Left lobe of liver (tissue), 2 donors: ENCODE measurements at places on chromosomes 4 and X.

DNA sequence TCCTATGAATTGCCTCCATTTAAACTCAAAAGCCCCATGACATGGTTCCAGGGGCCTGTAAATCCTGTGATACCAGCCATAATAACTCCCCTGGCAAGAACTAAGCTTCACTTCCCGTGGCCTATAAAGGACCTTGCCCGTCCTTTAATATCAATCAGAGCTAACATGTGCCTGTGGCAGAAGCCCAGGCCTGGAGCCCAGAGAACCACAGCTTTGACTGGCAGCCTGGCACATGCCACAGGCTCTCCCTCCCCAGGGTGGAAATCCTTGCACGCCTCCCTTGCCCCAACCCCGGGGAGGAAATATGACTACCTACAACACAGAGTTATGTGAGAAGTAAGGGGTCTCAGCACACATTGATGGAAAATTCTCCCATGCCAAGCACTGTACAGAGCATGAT is 287.4 kb downstream of the RAB28 start:
- no peak for DNase-seq

DNA sequence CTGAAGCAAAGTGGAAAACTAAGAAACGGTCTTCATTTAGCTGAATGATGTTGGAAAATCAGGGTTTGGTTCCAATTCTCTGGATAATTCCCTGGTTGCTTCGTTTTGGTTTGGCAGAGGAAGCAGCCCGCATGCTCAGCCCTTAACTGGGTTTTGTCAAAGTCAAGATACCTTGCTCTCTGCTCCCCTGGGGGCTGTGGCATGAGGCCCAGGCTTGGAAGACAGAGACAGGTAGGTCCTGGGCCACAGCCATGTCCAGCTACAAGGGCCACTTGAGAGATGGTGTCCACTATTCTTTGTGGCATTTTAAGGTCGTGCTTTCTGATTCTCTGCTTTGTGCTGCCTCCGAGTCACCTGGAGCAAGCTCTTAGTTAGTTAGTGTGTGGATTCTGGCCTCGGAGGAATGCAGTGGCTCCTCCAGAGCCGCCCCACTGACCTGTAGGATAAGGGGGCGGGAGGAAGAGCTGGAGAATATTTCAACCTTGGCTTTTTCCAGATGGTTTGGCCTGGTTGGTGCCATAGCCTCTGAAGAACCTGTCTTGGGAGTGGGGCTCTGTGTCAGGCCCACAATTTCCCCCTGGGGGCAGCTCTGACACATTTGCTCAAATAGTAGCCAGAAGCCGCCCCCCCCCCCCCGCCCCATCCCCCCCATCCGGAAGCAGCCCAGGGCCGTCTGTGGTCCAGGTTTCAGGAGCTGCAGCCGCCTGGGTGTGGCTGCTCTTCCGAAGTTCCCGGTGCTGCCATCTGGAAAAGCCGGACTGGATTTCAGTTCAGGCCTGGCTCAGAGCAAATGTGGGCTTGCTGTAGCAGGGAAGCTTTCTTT is 147.1 kb downstream of the NHS start:
- no peak for DNase-seq

GRCh38 chrX:129737916-129738315 is 863 bp upstream of the XPNPEP2 start:
- DNase-seq, result no peak

DNA sequence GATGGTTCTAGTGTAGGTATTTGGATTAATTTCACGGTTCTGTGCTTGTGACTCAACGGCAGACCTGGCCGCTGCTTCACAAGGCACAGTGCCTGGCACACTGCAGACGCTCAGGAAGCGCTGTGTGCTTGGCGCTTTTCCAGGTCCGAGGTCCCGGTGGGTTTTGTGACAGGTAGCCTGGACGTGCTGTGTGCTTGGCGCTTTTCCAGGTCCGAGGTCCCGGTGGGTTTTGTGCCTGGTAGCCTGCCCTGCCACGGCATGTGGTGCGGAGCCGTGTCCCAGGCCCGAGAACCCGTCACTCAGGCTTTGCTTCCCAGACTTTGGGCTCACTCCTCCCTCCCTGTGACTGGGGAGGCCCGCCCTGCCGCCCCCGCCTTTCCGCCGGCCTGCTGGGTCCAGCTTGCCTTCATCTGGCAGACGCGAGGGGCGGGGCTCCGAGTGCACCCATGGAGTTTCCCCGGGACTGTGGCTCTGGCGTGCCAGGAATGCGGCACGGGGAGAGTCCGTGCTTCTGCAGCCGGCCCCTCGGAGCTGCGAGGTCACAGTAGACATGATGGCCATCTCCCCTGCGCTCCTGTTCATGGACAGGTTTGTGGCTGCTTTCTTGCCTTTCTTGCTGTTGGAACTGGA is 44.2 kb downstream of the TBC1D14 start:
- DNase-seq, result peak; percentile 53

- no peak for DNase-seq
Observed at GRCh38 chr4:74335341-74336021, 27.2 kb downstream of the EPGN start.
